Motor neuron (in vitro differentiated cells): ENCODE measurements at places on chromosomes 6 and 20.

GRCh38 chr20:57473246-57474048 lies 51.5 kb downstream of the CTCFL start:
- no peak for ATAC-seq

DNA sequence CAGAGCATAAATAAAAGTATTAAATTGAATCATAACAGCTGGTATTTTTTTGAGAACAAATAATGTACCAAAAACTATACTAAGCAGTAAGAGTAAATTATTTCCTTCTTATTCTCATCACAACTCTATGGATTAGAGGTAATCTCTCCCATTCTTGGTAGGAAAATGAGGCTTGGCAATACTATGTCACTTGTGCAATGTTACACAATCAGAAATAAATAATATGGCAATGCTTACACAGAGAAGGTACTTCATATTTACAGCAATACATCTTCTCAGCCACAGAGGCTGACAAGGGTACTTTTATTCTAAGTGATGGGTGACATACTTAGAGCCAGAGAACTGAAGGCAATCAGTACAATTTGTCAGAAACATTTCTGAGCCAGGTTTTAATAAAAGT lies 3.9 kb downstream of the DST start:
- ATAC-seq: no peak

DNA sequence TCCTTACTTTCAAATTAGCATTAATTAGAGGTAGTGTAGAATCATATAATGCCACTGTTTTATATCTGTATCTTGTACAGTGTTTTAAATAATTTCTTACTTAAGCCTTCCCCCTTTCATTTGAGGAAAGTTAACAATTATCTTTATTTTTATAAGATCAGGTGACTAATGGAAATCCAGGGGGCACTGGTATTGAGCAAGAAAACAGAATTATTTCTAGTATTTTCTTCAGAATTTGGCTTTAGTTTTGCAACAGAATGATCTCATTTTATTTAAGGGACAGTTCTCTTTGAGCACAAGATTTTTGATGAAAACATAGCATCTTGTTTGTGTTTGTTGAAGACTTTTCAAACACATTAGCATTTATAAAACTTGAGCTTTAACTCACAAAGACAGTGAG lies 55.9 kb downstream of the RNF217 start:
- no peak for ATAC-seq

GRCh38 chr20:32609111-32609773 lies 24.1 kb upstream of the NOL4L start:
- no peak for ATAC-seq

- ATAC-seq: no peak
Observed at GRCh38 chr6:117414770-117415169, 11.0 kb downstream of the ROS1 start.
